IPS-NIHi11 (cell line): ENCODE measurements at places on chromosomes 3 and 15.

GRCh38 chr15:77525400-77525811, 104.7 kb downstream of the HMG20A start:
- DNase-seq, result no peak

- DNase-seq, result peak; percentile 38
Measured at GRCh38 chr3:193240436-193240849, 579 bp upstream of the PLAAT1 start.

DNA sequence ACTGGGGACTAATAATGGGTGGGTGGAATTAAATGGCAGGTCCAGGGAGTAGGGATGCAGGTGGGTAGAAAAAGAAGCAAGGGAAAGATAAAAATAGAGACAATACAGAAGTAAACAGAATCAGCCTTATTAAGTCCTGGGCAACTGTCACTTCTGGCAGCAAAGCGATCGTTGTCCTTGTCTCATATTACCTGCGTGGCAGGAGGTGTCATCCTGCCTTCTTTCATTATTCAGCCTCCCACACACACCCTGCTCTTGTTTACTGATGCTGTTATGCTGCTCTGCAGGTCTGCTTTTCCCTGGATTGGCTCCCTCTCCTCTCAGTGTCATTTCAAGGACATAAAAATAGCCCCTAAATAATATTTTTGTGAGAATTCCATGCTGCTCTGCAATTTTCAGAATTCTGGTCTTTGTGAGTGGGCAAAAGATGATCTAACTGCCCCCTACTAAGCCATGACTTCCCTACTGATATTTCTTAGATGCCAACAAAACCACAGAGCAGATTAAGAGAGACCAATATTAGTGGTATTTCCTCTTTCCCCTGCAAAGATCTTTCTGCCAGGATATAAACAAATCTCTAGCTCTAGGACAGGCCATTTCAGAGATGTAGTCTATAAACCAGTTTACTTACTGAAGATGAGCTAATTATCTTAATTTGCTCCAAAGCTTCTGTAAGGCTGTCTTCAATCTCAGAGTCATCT, 8.5 kb downstream of the VEPH1 start:
- DNase-seq, result no peak

- no peak for DNase-seq
Measured at GRCh38 chr3:196599734-196600128, 31.3 kb downstream of the FBXO45 start.

GRCh38 chr15:69482686-69483256, 30.2 kb downstream of the RPLP1 start:
- DNase-seq, result no peak

DNA sequence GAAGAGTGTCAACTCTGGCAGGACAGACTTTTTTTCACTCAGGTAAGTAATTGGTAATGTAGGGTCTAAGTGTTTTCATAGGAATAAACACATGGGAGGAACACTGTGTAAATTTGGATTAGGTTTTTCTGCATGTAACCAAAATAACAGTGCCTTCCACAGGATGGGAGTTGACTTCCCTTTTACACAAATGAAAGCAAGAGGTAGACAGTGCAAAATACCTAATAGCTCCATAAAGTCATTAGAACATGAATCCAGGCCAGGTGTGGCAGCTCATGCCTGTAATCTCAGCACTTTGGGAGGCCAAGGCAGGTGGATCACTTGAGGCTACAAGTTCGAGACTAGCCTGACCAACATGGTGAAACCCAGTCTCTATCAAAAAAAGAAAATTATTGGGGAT, 25.5 kb upstream of the MYO1E start:
- DNase-seq, result no peak

- peak; percentile 63 for DNase-seq
Measured at GRCh38 chr3:196431181-196432136, 768 bp downstream of the UBXN7 start.

DNA sequence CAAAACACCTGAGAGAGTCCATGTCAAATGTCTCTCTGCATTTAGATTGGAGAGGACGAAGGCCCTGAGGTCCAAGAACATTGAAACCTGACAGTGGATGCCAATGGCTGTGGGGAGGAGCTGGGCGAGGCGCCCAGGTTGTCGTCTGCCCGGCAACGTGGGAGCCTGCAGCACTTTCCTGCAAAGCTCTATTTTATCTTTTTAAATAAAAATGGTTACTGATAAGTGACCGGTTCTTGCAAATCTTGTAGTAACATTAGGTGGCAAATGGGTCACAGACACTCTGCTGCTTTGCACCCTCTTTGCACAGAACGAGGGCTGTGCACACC, 19.5 kb upstream of the FANCD2 start:
- DNase-seq, result no peak

GRCh38 chr15:86663304-86663703, 583.6 kb downstream of the AGBL1 start:
- no peak for DNase-seq

- DNase-seq, result no peak
Measured at GRCh38 chr3:130644628-130645253, 101.9 kb downstream of the PIK3R4 start.

DNA sequence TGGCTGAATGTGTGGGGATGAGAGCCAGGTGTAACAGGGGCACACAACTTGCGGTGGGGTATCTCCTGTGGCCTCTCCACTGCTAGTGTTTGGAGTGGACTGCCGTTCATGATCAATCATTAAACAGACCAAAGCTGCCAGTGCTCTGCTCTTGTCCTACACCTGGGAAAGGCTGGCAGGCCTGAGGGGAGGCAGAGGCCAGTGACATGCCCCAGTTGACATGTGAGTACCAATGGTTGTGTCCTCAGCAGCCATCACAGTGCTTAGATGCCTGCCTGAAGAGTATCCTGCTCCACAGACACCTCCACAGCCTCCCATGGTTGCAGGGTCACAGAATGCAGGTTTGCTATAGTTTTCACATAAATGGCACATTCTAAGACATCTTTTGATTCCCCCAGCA, 348.4 kb downstream of the EPHB1 start:
- DNase-seq, result no peak

DNA sequence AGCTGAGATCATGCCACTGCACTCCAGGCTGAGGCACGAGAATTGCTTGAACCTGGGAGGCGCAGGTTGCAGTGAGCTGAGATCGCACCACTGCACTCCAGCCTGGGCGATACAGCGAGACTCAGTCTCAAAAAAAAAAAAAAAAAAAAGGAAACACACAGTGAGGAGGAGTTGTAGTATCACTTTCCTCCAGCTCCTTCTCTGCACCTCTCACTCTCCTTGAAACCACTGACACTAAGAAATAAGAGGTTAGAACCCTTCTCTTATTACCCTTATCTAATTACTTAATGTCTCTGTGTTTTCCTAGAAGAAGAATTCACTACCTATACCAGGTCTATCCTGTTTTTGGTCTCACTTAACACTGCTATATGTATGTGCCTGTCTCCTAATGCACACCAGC, 31.7 kb downstream of the RAB27A start:
- no peak for DNase-seq

- DNase-seq, result no peak
Measured at GRCh38 chr3:143718463-143718862, 129.8 kb downstream of the SLC9A9 start.

DNA sequence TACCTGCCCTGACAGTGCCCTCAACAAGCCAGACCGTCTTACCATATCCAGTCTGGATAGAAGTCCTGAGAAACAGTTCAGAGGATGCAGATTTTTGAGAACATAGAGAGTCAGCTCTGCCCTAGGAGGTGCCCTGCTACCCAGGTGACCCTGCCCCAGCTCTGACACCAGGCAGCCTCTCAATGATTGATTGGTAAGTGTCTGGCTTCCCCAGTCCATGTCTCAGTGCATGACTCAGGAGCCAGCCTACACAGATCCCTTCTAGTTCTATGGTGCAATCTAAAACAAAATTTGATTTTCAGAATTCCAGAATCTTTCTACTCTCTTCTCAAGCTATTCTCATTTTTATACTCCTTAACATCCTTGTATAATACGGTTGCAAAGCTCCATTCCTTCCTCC, 292.1 kb downstream of the VPS13C start:
- no peak for DNase-seq

DNA sequence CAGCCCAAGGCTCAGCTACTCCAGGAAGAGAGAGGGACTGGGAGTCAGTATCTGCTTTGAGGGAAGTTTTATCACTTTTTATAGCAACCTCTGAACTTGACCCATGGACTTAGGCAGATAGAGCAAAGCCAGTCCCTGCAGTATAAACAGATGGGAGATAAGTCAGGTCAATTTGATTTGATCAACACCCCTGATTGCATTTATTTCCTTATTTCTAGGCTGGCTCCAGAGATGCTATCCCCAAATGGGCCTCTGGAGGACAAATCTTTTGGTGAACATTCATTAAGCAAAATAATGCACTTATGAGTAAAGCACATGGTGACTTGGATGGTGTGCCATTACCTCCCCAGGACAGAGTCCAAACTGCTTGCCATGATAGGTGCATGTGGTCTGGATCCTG, 8.9 kb upstream of the IDH3A start:
- DNase-seq, result no peak

DNA sequence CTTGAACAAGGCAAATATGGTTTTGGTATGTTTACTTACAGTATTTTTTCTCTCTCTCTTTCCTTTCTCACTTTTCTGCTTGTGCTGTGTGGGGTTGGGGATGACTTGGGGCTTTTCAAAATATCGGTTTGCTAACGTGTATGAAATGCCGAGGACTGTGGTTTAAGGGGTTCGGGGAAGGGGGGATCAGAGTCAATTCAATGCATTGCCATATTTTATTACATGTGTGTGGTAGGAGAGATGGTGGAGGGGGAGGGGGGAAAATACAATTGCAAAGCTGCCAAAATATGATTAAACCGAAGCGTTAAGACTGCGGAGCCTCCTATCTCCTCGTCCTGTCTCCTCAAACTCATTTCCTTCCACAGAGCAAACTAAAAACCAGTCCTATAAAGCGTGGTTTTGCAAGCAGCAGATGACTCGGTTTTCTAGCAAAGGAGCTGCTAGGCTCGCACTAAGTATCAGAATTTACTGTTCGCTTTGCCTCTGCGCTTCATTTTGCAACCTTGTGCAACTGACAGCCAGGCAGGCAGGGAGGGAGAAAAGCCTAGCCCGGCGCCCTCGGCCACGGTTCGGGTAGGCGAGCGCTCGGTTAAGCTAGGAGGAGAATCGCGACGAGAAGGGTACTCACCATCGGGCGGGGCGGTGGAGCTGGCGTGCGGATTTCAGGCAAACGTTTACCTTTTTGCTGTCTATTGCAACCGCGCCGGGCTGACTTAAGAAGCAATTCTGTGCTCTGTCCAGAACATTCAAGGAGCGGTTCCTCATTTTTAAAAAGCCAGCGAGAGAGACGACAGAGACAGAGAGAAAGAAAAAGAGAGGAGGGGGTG, 4.0 kb upstream of the NR2F2 start:
- DNase-seq, result no peak

DNA sequence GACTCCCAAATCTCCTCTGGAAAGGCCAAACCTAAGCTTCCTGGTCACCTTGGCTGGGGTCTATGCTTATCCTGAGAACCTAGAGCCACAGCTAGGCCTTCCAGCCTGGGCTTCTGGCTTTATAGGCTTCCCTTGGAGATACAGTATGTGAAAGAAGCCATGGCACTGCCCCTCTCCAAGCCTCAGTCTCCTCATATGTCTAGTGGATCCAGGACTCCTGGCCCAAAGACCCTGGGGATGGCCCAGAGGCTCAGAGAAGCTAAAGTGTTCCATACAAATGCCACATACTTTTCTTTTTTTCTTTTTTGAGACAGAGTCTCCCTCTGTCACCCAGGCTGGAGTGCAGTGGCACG, 8.6 kb downstream of the ACAA1 start:
- no peak for DNase-seq

DNA sequence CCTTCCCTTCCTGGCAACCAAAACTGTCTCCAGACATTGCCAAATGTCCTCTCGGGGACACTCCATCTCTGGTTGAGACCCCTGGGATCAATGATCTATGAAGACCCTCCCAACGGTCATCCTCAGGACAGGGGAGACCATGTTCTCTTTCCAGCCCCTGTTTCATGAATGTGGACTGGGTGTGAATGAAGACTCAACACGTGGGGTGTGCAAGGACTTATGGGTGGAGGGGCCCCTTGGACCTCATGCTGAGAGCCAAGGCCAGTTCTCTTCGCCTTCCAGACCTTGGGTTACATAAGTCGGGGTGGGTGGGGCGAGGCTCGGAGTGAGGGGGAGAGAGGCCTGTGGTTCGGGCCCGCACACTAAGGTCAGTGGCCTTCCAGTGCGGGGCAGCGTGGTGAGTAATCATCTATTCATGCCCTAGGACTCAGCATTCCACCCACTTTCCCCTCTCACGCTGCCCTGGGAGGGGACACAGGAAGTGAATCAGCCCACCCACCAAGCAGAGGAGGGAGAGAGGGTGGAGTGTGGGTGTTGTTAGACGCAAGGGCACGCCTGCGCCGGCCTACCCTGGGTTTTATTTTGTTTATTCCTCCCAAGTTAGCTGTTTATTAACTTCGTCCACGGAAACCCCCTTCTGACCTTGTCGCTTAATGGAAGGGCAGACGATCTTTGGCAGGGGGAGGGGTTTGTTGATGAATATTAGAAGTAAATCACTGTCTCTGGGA, 6.7 kb downstream of the PAQR5 start:
- no peak for DNase-seq

DNA sequence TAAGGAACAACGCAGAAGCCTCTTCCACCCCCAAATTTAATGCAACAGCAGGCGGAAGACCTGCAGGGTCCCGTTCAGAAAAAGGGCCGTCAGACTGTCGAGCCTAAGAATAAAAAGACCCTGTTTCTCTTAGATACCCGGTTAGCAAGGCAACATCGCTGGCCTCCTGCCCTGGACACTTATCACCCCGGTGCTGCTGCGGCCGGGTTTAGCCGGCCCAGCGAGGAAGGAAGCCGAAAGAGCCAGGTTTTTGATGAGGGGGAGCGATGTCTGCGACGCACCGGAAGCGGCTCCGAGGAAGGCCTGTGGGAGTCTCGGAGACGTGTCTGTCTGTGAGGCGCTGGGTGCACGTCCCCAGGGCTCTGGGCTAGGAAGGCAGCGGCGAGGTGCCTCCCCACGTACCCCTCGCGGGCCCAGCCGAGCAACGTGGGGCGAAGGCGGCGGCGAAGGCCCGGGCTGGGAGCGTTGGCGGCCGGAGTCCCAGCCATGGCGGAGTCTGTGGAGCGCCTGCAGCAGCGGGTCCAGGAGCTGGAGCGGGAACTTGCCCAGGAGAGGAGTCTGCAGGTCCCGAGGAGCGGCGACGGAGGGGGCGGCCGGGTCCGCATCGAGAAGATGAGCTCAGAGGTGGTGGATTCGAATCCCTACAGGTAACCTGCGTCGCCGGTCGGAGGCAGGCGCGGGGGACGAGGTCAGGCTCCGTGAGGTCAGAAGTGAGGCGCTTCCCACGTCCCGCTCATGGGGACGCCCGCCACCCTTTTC, at the start of gene UBA5:
Gene UBA5, plus strand, starts transcription at position 278 of the 759 bp plus-strand sequence. Its CDS starts 209 bp downstream, at position 487.
- peak; percentile 75 for DNase-seq

- no peak for DNase-seq
Measured at GRCh38 chr15:66593219-66593780, 27.5 kb upstream of the LCTL start.

GRCh38 chr3:58471025-58471887, 20.6 kb upstream of the KCTD6 start:
- DNase-seq, result peak; percentile 66

GRCh38 chr3:111362381-111363009, 179.5 kb upstream of the CD96 start:
- no peak for DNase-seq

GRCh38 chr3:5218815-5219214, 31.3 kb downstream of the EDEM1 start:
- no peak for DNase-seq
